ENCODE measurements at places on chromosomes 12 and 14.

- DNase-seq, result no peak
These were observed 1.6 kb downstream of the GIT2 start for GRCh38 chr12:109994401-109995175.

- DNase-seq, result no peak
These were observed 367.3 kb downstream of the BCL11B start for GRCh38 chr14:98904677-98905076.

DNA sequence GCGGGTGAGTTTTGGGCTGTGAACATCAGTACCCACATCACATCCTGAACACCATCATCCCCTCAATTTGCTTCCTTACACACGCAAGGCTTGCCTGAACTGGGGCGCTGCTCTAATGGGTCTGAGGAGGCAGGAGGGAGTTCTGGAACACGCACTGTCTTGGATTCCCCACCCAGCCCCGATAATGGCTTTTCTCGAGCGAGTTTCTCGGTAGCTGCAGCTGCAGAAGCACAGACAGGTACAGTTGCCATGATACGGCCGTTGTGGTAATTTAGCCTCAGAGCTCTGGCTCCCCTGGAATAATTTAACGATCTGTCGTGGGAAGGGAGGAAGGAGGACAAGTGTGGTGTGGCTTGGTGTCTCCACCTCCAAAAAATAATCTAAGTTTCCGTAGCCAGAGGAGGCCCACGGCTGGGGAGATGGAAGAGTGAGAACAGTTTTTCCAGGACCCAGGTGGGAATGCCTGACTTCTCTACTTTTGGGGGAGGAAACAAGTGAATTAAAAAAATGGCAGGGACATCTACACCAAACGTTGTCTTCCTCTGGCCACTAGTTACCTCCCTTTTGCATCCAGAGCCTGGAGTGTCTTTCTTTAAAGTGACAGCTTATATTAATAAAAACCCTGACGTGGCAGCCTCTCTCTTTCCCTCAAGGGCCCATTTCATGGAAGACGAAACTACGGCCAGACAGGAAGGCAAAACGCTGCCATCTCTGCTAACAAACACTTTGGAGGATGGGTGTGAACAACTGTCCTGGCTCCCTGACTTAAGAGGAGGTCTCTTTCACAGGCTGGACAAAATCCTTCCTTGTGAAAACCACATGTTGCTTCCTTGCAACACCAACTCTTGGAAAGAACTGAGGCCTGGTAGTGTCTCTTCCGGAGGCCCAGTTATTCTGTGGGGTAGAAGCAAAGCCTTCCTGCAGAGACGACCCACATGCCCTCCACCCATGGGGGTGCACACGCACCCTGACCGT is 84.8 kb downstream of the RBM19 start:
- DNase-seq, result no peak

GRCh38 chr12:8628731-8629130 is 16.1 kb upstream of the AICDA start:
- no peak for DNase-seq

Data from caudate nucleus (tissue), 63 donors.